ENCODE measurements at places on chromosomes 1 and 21. TPM values are rescaled to one million over a fixed set of nuclear protein-coding genes. Genes with fewer than 3 reads are reported as not detected.
A peak's percentile ranks its signal among the peaks of the same experiment; 100 is the strongest.

Gene ELF3
- total RNA-seq = 0.68 TPM

Gene LYST
- total RNA-seq = 11.3 TPM

Gene ORC1
- 0.11 TPM for total RNA-seq

Gene AADACL3
- not detected for total RNA-seq

Gene TOR1AIP2
- 73.9 TPM for total RNA-seq

Gene RASSF5
- total RNA-seq = 0.11 TPM

Gene ZNF683
- not detected for total RNA-seq

Gene CHAF1B
- total RNA-seq = 1.3 TPM

Gene PTPRC
- total RNA-seq = 0.05 TPM

DNA sequence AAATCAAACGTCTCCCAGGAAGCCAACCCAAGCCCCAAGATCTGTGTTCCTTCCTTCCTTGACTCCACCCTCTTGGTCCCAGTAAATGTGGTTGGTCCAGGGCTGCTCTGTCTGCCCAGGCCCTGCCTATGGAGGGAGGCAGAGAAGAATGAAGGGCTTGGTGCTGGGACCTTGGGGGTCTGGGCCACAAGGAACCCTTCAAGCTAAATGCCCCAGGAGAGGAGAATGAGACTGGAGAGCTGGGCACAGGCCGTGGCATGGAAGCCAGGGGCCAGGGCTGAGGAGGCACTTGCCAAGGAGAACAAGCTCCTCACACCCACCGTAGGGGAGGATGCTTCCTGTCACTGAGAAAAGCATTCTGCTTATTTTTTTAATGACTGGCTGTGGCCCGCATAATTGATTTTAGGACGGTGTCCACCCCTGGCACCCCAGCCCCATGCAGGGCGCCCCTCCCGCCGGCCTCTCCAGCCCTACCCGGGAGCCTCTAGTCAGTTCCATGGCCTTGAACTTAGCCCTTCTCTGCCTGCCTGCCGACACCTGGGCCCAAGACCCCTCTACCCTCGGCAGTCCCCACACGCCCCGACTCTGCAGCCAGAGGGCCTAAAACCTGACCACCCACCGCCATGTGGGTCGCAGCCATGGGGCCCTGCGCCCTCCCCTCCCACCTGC, 889 bp downstream of the CLEC20A start:
- no peak for DNase-seq

GRCh38 chr1:181119093-181119989, 30.8 kb downstream of the IER5 start:
- peak; percentile 75 for DNase-seq

DNA sequence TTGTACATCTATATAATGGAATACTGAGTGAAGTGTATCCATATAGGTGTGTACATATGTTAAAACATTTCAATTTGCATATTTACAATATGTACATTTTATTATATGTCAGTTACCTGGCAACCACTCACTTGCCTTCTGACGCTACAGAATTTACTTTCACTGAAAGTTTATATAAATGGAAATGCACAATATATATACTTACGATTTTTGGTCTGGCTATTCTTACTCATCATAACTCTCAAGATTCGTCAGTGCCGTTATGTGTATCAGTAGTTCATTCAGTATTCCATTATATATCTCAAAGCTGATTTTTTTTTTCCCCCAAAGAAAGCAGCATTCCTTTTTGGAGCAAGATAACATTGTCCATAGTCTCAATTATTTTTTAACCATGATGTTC, 138.2 kb downstream of the PCBP3 start:
- no peak for DNase-seq

GRCh38 chr1:45327644-45328515, 1.2 kb downstream of the HPDL start:
- no peak for DNase-seq

- no peak for DNase-seq
These were observed 185.5 kb upstream of the NFIA start for GRCh38 chr1:60896701-60897363.

GRCh38 chr1:178910023-178910422, 39.1 kb upstream of the ANGPTL1 start:
- DNase-seq = no peak

GRCh38 chr1:36400825-36401601, 3.3 kb upstream of the LSM10 start:
- DNase-seq = no peak

- DNase-seq = no peak
These were observed 182.0 kb downstream of the LMX1A start for GRCh38 chr1:165174491-165174890.

DNA sequence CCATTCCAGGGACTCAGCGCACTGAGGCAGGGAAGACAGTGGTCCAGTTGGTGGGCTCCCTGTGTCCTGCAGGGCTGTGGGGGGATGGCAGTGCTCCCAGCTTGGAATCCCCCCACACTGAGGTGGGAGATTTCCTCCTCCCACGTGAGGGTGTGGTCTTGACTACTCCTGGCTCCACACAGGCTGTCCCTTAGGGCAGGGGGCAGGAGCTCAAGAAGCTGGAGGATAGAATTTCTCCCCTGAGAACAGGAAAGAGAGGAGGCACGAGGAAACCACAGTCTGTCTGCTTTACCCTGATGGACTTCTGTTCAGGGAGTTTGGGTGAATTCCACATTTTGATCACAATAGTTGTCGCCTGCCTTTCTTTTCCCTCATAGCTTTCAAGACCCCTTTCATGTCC, 62.1 kb downstream of the CACNA1E start:
- DNase-seq = no peak

DNA sequence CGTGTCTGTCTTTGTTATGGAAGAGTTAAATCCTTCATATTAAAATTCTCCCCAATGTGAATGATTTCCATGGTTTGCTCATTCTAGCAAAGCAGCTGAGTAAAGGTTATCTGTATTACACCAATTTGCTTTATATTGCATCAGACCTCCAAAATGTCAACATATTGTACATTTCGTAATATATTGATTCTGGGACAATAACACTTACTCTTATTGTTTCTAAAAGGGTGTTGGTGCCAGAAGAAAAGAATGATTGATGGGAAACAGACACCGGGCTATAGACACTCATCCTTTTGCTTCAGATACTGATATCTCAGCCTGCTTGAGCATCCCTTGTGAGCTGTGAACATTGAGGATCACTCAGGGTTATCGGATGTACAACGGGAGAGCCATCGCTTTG, 7.0 kb downstream of the NTNG1 start:
- no peak for DNase-seq

- DNase-seq = no peak
These were observed 997 bp downstream of the ZNF362 start for GRCh38 chr1:33257207-33257771.

- DNase-seq = no peak
These were observed 16.4 kb downstream of the GPSM2 start for GRCh38 chr1:108893141-108893530.

- no peak for DNase-seq
These were observed 19.5 kb downstream of the FTCD start for GRCh38 chr21:46135782-46136395.

DNA sequence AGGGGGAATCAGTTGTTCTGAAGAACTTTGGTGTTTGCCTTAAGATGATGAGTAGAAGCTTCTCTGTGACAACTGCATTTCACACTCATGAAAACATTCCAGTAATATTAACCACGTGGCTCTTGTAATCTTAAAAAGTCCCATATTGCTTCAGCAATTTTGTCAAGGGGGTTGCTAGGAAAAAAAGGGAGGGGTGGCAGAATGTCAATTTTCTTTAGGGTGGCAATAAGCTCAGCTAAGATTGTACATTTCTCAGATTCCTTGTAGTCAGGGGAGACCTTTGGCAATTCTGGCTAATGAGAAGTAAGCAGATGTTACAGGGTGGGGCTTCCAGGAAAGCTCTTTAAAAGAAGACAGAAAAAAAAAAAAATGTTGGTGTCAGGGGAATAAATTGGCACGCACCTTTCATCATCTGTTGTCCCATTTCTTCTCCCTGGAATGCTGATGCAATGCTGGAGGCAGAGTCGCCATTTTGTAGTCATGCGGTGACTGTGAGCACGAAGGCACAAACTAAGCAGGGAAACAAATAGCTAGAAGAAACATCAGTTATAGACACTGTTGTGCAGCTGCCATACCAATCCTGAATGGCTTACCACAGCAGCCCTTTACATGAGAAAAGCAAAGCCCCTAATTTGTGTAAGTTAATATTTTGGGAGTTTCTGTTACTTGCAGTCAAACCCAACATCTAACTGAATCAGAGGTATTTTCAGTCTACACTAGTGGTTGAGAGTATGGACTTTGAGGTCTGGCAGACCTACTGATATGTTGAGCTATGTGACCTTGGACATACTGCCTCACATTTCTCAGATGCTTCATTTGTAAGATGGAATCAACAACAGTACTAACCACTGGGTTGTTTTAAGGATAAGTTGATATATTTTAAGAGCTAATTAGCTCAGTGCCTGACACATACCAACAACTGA, 56.1 kb upstream of the MRPS6 start:
- DNase-seq = peak; percentile 81

DNA sequence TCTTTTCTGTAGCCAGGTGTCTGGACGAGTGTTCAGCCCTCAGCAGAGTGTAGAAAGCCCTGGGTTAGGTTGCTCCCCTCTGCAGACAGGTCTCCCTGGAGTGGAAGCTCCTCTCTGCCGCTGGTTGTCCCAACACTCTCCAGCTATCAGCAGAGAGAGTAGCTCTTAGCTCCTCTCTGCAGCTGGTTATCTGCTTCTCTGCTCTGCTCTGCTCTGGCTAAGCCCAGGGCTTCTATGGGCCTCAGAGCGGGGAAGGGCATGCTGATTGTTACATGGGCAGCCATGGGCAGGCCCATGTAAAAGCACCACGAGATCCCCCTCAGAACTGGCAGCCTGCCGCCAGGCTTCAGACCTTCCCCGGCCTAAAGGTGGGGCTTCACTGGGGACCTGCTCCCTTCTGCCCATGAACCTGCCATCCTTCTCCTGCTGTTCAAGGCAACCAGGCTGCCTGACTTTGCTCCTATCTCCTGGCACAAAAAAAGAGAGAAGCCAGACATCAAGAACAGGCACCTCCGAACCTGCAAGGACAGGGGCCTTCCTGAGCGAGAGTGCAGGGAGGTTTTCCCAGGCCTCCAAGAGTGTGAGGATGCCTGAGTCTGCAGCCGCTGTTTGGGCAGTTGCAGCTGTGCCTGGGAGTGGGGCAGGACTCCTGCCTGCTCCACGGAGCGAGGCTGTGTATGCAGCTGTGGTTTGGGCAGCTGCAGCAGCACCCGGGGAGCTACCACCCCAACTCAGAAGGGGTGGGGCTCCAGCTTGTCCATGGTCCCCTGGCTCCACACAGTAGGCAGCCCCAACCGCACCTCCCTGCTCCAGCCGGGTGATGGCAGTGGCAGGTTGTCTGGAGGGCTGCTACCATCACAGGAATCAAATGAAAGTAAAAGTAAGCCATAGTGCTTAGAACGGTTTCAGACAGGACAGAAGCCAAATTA, 973.7 kb downstream of the LTN1 start:
- peak; percentile 75 for DNase-seq

DNA sequence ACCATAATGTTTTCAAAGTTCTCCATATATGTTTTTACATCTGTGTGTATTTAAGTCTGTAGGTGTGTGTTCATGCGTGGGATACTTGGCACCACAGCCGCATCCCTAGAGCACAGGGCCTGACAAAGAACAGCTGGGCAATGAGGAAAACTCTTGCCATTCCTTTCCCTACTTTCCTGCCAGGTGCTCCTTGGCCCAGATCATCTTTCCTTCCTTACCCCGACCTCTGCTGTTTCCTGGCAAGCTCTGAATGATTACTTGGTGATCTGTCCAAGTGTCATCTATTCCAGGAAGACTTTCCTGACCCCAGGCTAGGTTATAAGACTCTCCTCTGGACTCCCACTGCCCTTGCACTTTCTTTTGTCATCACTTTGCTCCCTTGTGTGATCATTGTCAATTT, 123.6 kb downstream of the ELAVL4 start:
- DNase-seq = no peak

- DNase-seq = no peak
These were observed 21.9 kb upstream of the IVNS1ABP start for GRCh38 chr1:185338719-185339622.

- DNase-seq = no peak
These were observed 380.1 kb downstream of the NUF2 start for GRCh38 chr1:163701783-163702374.

DNA sequence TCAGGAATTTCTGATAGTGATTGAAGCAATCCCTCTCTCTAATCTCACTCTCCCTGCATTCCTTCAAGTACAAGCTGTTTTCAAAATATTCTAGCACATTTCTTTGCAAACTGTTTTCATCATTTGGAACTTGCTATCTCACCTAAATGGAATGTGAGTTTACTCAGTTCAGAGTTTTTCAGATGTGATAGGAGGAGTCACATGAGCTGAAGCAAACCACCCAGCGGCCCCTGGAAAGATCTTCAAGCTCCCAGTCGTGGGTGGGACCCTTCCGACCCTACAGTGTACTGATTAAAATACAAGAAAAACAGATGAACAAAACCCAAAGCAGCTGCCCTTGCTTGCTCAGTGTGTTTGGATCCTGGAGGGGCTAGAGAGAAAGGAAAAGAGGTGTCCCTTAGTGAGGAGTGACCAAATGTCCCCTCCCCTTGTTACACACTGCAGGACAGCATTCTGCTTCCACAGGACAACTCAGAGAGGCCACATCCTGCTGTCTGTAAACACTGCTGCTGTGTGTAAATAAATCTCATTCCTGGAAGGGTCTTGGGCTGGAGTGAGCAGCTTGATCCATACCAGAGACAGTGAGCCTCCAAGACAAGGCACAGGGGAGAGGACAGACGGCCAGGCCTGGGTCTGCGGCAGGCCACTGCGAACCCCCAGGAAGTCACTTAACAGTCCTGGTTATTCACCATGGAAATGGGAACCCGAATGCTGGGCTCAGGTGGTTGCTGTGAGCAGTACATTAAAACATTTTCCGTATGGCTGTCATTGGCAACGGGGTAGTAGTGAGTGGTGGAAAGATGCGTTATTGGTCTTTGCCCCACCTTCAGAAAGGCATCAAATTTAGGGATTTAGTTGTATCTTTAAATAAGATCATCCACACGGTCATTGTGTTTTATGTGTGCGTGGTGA, 229.2 kb downstream of the RHOU start:
- DNase-seq = no peak

GRCh38 chr1:94002046-94002787, 93.0 kb upstream of the GCLM start:
- no peak for DNase-seq

GRCh38 chr1:85091671-85092280, 43.5 kb upstream of the MCOLN3 start:
- DNase-seq = no peak

DNA sequence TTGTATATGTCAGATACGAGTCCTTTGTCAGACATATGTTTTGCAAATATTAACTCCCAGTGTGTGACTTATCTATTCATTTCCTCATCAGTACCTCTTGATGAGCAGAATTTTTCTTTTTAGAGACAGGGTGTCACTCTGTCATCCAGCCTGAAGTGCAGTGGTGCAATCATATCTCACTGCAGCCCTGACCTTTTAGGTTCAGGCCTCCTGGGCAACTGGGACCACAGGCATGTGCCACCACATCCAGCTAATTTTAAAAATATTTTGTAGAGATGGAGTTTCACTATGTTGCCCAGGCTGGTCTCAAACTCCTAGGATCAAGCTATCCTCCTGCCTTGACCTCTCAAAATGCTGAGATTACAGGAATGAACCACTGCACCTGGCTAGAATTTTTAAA, 93.0 kb downstream of the HLCS start:
- peak; percentile 65 for DNase-seq

Data from myocyte (in vitro differentiated cells).